ENCODE measurements at places on chromosomes 12 and 14.

DNA sequence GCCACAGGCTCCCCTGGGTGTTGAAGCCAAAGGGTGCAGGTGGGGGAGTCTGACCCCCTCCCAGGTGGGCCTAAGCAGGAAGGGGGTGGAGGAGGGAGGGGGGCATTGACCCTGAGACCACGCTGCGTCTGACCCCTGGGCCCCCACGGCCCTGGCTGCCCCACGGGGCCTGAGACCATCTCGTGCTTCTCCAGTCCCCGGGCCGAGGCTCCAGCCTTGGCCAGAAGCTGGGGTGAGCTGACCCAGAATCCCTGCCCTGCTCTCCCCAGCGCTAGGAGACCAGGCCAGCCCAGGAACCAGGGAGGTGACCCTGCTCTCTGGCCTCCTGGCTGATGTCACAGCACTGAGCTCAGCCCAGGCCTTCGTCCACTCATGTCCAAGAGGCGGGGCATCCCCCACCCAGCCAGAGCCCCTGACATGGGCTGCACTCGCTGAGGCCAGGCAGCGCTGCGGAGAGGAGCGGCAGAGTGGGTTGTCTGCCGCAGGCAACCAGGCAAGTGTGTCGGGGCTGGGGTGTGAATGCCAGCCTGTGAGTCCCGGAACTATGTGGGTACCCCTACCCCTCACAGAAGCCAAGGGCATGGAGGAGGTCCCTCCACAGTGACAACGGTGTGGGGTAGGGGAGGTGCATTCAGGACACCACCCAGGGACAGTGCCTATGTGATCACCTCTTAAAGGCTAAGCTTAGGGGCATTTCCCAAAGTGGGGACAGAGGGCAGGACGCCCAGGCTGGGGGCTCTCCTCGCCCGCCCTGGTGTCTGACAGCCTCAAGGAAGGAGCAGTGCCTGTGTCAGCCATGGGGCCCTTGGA is 6.3 kb downstream of the TRMT61A start:
- no peak for DNase-seq

DNA sequence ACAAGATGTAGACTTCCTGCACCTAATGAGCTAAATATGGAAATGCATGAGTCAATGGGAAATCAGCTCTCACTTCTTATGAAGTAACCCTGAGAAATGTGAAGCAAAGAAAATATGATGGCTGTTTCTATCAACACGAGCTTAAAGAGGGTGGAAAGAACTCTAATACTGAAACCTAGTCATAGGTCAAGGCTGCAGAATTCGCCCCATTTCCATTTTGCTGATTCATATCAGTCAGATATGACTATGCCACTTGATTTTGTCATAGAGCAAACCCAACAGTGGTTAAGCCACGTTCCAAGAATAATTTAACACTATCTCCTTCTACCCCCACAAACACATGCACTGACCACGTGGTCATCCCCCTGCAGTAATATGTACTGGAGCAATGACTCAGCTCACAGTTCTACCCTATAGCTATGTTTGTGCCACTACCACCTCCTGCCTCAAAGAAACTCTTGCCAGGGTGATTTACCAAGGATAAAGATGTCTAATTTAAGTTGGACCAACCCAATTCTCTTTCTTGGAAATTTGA is 157.5 kb downstream of the TMTC3 start:
- no peak for DNase-seq

GRCh38 chr12:4272424-4273272 is 914 bp upstream of the CCND2 start:
- DNase-seq: peak; percentile 59

DNA sequence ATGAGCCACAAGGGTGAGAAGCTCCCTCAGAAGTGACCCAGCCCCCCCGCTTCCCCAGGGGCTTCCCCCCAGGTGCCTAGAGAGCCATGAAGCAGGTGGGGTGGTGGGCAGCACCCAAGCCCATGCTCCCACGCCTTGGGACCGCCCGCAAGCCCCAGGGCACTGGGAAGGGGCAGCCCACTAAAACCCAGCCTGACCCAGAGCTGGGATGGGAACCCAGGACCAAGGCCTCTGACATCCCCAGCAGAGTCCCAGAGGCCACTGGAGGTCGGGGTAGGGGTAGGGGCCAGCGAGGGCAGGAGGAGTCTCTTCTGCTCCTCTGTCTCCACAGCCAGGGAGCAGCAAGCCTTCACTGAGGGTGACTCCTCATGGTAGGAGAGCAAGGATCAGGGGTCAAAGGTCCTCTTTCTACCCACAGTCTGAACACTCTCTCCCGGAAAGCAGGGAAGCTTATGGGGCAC is 86.5 kb upstream of the ZFP36L1 start:
- no peak for DNase-seq

GRCh38 chr14:23147676-23148075 is 28.6 kb upstream of the CEBPE start:
- no peak for DNase-seq

DNA sequence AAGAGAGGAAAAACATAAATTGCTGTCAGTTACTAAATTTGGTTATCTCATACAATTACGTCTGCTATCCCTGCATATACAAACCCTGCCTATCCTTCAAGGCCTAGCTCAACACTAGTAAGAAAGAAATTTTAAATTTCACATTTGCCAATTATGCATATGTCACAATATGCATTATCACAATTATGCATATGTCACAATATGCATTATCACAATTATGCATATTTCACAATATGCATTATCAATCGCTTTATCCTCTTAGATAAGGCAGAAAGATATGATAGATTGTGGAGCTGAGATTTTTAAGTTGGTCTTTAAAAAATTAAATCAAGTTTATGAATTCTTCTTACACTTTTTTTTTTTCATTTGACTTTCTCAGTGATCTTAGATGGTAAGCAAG is 195.0 kb upstream of the ABCD2 start:
- no peak for DNase-seq

- no peak for DNase-seq
Measured at GRCh38 chr12:4220536-4221257, 52.9 kb upstream of the CCND2 start.

DNA sequence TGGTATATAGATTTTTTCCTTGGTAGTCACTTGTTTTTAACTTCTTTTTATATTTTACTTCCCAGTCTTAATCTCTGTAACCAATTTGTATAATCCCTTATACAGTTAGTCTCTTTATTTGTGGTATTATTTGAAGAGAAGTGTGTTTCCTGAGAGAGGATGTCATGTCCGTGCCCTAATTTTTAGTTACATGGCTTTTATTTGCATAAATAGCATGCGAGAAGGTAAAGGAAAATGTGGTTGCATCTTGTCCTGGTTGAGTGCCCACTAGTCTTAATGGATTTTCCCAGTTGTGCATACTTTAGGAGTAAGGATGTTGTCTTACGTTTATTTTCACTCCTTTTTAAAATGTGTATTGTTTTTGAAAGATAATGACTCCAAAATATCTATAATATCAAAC is 27.5 kb downstream of the RAP1B start:
- no peak for DNase-seq

- DNase-seq: no peak
Measured at GRCh38 chr12:50621399-50622300, 116.9 kb downstream of the DIP2B start.

DNA sequence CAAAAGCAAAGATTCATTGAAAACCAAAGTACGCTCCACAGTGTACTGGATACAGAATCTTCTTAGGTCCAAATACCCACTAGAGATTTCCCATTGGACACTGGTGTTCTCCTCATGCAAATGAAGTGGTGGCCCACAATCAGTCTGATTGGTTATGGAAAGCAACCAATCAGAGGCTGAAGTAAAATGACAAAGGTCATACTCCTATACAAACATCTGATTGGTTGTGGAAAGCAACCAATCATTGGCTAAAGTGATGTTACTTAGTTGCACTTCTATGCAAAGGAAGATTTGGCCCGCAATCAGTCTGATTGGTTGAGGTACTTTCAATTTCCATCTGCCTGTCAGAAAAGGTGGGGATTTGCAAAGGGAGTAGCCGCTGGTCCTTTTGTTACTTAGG is 1.3 kb upstream of the WASHC3 start:
- no peak for DNase-seq

DNA sequence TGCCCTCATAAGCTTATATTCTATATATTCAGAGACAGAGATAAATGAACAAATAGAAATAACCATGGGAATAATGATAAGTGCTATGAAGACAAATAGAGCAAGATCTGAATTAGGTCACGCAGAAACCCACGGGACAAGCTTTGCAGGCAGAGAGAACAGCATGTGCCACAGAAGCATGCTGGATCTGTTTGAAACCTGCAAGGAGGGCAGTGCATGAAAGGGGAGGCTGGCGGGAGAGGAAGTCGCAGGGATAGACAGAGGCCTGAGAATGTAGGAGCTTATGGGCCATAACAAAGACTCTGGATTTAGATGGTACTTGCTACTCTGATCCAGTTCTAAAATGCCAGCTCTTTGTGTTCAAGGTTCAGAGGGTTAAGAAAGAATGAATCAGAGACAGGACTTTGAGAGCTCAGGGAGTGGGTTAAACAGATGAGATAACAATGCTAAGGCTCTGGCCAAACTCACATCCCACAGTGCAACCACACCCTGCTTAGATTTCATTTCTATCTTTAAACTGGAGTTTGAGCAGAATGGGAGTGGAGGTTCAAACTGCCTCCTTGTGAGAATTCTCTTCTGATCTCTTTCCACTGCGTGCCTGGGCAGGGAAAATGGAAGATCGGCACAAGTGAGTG is 49.2 kb upstream of the PPP1R12A start:
- DNase-seq: no peak

DNA sequence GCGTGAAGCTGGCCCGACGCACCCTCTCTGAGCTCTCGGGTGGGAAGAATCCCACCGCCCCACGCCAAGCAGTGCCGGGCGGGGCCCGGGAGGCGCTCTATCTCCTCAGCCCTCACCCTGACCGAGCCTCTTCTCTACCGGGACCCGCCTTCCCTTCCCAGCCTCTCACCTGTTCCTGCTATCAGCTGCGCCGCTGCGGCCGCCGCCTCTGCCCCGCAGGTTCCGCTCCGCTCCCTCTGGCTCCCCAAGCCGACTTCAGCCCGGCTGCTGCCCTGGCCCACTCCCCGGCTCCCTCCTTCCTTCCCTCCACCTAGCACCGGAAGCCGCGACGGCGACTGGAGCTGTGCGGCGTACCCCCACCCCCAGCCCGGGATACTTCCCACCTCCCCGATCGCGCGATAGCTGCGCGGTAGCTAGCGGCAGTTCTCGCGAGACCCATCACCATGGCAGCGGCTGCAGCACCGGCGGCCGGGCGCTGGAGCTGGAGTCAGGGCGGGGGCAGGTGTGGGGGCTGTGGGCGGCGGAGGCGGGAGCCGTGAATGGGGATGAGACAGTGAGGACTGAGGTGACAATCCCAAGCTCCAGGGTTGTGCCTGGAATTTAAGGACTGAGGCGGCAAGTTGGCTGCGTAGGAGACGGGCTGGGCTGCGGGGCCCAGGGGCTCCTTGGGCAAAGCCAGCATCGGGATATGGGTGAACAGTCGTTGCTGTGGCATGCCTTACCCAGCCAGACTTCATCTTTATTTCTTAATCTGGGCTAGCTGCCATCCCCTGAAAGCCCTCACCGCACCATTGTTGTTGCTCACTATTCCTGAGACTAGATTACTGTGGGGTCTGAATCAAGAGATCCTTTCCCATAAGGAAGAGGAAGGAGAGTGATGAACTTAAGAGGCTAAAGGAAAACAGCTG is at the start of gene ARF3:
TSS of gene ARF3 (minus strand) at position 347 of the 908 bp plus-strand sequence. CDS start 16,392 bp downstream, outside the sequence.
- DNase-seq: peak; percentile 92

DNA sequence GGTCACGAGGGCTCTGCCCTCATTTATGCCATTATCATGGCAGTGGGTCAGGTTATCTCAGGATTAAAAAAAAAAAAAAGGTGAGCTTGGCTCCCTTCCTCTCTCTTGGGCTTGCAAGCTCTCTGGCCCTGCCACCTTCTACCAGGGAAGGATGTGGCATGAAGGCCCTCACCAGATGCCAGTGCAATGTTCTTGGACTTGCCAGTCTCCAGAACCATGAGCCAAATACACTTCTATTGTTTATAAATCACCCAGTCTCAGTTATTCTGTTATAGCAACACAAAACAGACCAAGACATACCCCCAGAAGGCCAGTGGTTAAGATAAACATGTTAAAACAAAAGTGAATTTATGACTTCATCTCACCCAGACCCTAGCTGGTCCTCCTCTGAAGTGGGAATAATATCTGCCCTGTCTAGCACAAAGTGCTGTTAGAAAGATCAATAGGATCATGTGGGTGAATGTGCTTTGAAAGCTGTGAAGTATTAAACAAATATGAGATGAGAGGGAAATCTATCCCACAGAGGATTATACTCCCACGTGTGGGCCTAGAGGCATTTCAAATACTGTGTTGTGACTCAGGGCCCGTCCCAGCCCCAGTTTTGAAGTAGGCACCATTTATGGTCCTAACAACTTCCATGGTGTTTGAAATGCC is 88.6 kb downstream of the NINJ2 start:
- no peak for DNase-seq

GRCh38 chr14:46245276-46245675 is 406.3 kb downstream of the RPL10L start:
- DNase-seq: no peak

GRCh38 chr12:59768031-59768430 is 172.2 kb downstream of the SLC16A7 start:
- no peak for DNase-seq

GRCh38 chr14:30375296-30375892 is 183.6 kb upstream of the G2E3 start:
- DNase-seq: peak; percentile 32

DNA sequence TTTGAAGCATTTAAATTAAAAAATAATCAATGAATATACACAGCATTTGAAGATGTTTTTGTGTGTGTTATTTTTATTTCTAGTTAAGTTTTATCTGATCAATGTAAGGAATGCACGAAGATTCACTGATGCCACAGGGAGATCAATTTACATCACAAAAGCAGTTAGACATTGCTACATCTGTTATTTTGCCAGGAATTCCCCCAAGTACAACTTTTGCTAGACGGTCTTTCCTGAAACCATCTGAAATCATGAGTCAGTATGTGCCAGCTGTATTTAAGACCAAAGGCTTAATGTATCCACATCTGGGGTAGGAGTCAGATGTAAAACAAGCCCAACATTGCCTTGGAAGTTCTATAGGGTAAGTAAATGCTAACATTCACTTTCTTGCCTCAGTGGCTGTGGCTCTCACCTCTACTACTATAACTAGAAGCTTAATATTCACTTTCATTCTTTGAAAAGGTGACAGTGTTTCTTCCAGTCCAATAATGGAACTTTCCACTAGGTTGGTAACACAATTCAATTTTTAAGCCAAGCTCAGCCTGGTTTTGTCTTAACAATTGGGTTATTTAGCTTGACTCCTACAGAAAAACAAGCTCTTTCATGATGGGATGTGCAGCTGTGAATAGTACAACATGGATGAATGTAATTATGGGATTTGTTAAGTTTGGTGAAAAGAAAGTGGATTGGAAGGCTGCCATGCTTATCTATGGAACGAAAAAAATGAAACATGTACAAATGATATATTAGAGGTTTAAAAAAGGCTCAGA is 385.4 kb upstream of the TMEM132C start:
- no peak for DNase-seq
